ENCODE measurements at places on chromosomes 3 and 15.

- DNase-seq = no peak
Observed at GRCh38 chr3:107699682-107700081, 176.9 kb downstream of the BBX start.

GRCh38 chr3:49750056-49750455, 26.3 kb upstream of the GMPPB start:
- DNase-seq = no peak

DNA sequence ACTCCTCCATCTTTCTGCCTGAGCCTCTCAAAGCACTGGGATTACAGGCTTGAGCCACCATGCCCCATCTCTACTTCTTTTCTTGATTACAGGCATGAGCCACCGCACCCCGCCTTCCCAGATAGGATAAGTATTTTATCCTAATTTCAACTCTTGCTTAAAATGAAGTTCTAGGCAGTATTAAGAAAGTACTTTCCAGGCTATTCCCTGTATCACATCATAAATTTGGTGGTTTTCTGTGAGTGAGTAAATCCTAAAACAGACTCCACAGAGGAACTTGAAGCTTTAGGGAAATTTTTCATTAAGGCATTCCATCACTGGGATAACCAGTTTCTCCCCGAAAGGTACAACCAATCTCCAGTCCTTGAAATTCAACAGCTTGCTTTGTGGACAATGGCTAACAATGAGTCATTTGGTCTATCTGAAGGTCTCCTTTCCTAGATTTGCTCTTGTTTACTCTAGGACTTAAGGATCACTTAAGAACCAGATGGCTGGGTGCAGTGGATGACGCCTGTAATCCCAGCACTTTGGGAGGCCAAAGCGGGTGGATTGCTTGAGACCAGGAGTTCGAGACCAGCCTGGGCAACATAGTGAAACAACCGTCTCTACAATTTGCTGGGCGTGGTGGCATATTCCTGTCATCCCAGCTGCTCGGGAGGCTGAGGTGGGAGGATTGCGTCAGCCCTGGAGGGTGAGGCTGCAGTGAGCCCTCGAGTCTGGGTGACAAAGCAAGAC, 49.7 kb upstream of the SKIL start:
- DNase-seq = peak; percentile 62

DNA sequence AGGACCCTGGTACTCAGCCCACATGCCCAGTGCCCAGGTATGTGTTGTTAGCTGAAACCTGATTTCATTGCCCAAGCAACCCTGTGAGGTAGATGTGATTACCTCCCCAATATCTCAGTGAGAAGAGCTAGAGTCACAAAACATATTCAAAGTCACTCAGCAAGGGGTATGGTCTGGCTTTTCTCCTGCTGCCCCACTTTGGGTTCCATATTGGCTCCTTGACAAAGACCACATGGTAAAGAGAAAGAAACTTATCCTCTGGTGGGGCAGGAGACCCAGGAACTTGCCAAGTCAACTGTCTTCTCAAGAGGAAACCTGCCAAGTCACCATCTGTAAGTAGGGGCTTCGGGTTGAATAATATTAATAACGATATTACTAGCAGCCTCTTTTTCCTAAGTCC, 148.3 kb upstream of the LMCD1 start:
- DNase-seq = no peak

- DNase-seq = peak; percentile 61
Observed at GRCh38 chr3:129224984-129225393, 24.4 kb upstream of the COPG1 start.

DNA sequence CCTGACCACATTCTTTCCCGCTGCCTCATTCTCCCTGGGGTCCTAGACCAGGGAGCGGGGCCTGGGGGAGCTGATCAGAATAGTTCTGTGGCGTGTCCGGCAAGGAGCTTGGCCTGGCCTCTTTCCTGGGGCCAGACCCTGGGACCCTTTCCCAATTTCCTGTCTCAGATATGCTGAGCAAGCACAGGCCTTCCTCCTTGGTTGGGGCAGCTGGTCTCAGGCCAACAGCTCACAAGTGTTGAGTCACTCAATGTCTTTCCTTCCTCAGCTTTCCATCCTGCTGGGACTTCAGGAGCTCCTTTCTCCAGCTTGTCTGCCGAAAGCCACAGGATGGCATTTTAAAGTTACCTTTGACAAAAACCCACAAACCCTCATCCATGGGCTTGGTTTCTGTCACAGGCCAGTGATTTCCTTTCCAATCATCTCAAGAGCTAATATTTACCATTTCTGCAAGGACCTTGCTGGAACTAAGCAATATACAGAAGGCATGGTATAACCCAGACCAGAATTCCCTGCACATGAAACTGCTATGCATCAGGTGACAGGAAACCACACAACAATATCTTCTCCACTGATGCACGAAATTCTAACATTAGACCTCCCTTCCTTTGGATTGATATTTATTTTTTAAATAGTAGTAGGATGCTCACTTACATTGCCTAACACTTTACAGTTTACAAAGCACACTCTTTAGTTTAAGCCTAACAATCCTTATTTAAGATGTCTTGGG, 19.5 kb upstream of the TIMP4 start:
- DNase-seq = no peak

DNA sequence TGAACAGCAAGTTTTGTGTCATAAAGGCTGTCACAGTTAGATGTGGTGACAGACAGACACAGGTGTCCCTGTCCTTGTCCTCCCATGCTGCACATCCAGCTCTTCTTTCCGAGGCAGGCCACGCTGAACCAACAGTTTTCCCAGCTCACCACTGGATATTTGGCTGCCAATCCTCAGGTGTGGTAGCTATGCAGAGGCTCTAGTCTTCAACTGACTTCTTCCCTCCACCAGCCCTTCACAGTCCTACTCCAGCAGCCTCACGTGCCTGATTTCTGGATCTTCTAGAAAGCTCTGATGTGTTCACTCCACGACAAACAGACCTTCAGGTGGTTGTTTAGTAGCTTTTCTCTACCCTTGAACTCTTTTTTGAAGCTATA, 145.5 kb downstream of the UACA start:
- no peak for DNase-seq

DNA sequence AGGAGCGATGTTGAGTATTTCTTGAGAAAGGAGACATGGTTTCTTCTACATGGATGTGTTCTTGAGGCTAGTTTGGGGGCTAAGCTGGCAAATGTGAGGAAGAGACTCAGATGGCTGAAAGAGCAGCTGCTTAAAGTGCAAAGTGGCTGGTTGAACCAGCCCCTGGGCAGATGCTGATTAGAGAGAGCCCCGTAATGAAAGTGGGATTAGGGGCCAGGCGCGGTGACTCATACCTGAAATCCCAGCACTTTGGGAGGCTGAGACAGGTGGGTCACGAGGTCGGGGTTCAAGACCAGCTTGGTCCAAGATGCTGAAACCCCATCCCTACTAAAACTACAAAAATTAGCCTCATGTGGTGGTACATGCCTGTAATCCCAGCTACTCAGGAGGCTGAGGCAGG, 75.0 kb upstream of the GCNT3 start:
- DNase-seq = no peak

- DNase-seq = no peak
Observed at GRCh38 chr15:71187078-71187477, 71.8 kb downstream of the THSD4 start.

- no peak for DNase-seq
Observed at GRCh38 chr15:50452927-50453326, 28.7 kb downstream of the USP8 start.
